ENCODE measurements at places on chromosomes 6 and 20. TPM values are rescaled to one million over a fixed set of nuclear protein-coding genes. Genes with fewer than 3 reads are reported as not detected.

- no peak overlapping the region for H3K4me3 ChIP-seq
- no peak for DNase-seq
Observed at GRCh38 chr20:52305858-52306257, 114.3 kb upstream of the ZFP64 start.

DNA sequence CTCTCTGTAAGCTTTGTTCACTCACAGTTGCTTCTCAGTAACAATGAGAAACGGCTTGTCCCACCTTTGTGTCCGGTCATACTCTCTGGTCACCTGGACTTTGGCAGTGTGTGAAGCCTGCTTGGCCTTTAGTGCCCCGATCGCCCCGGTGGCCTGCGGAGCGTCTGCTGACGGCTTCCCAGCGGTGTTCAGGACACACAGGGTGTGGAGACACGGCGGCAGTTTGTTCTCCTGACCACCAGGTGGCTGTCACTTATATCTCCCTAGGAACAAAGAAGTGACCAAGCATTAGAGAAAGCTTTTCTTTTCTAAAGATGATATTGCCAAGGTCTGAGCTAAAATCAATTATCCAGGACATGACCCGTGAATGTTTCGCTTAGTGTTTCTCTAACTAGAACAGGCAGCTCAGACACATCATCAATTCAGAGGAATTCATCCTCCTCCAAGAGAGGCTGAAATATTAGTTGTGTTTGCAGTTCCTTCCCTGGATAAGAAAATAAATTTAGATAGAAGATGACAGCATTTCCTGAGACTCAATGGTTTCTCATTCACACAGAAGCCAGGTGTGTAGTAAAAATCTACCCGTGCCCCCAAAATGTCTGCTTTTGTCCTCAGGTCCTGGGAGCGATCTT lies 167.4 kb upstream of the THBS2 start:
- H3K4me1 ChIP-seq, result no peaks in the 10 kb centered on the region
- H3K4me3 ChIP-seq, result no peak overlapping the region
- no peak overlapping the region for H3K27ac ChIP-seq
- no peak for DNase-seq
- H3K27me3 ChIP-seq, result no peaks in the 10 kb centered on the region

- no peaks in the 10 kb centered on the region for H3K27me3 ChIP-seq
- DNase-seq, result no peak
- no peaks in the 10 kb centered on the region for H3K36me3 ChIP-seq
- no peak overlapping the region for H3K4me3 ChIP-seq
- no peaks in the 10 kb centered on the region for H3K4me1 ChIP-seq
Observed at GRCh38 chr20:1075616-1076015, 42.8 kb upstream of the PSMF1 start.

- no peak for DNase-seq
- H3K36me3 ChIP-seq, result no peaks in the 10 kb centered on the region
- no peak overlapping the region for H3K4me3 ChIP-seq
- H3K4me1 ChIP-seq, result no peaks in the 10 kb centered on the region
- H3K27ac ChIP-seq, result no peak overlapping the region
- no peaks in the 10 kb centered on the region for H3K27me3 ChIP-seq
Observed at GRCh38 chr6:45086360-45087084, 241.6 kb upstream of the RUNX2 start.

DNA sequence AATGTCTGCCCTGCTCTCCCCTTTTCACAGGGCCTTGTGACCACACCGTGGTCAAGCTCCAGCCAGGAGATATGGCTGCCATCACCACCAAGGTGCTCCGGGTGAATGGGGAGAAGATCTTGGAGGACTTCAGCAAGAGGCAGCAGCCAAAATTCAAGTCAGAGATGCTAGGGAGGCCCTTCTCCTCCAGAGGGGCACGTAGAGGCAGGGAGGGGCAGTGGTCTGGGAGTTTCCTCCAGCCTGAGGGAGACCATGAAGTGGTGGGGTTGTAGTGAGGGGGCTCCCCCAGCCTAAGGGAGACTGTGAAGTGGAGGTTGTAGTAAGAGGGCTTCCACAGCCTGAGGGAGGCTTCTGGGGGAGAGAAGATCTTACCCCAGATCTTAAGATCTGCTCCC lies 4.0 kb downstream of the DXO start:
- no peak overlapping the region for H3K4me3 ChIP-seq
- H3K27me3 ChIP-seq, result no peaks in the 10 kb centered on the region
- peaks cover 72% of the 10 kb centered on the region for H3K36me3 ChIP-seq
- peaks cover 20% of the 10 kb centered on the region for H3K4me1 ChIP-seq
- no peak overlapping the region for H3K27ac ChIP-seq

- no peak overlapping the region for H3K27ac ChIP-seq
- DNase-seq, result peak; percentile 60
- no peak overlapping the region for H3K4me3 ChIP-seq
- H3K27me3 ChIP-seq, result no peaks in the 10 kb centered on the region
- H3K4me1 ChIP-seq, result no peaks in the 10 kb centered on the region
- H3K36me3 ChIP-seq, result no peaks in the 10 kb centered on the region
Observed at GRCh38 chr20:5080384-5080877, 39.3 kb downstream of the PCNA start.

DNA sequence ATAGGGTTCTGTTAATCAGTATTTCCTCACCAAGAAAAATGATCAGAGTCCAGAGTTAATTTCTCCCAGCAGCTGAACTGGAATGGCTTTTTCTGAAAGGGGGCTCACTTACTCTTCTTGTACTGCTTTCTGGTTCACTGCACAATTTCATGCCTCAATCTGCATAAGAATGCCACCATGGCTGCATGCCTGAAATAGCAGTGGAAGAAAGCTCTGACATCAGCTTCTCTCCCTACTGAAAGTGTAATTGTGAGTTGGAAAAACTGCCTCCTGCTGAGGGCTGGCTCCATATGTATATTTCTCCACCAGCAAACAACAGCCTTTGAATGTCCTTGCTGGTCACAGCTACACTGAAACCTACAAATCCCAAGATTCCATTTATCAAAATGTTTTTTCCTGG lies 1027.2 kb upstream of the GJE1 start:
- no peak for DNase-seq
- no peak overlapping the region for H3K4me3 ChIP-seq
- no peaks in the 10 kb centered on the region for H3K4me1 ChIP-seq
- no peak overlapping the region for H3K27ac ChIP-seq
- H3K36me3 ChIP-seq, result no peaks in the 10 kb centered on the region

DNA sequence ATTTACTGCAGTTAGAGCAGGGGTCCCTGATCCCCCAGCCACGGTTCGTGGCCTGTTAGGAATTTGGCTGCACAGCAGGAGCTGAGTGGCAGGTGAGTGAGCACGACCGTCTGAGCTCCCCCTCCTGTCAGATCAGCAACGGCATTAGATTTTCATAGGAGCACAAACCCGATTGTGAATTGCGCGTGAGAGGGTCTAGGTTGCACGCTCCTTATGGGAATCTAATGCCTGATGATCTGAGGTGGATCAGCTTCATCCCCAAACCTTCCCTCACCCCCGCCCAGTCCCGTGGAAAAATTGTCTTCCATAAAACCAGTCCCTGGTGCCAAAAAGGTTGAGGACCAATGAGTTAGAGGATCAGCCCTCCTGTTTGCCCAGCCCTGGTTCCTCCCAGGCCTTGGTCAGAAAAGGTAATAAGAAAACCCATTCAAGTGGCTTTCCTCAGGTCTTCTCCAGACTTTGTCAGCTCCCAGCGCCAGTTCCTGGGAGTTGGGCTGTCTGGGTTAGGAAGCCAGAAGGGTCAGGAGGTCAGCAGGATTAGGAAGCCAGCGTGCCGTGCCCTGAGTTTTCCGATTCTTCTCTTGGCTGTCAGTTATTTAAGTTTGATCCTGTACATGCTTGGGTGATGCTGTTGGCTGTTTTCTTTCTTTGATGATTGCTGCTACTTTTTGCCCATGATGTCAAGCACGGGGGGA lies 139.9 kb upstream of the PMEPA1 start:
- H3K4me1 ChIP-seq, result no peaks in the 10 kb centered on the region
- no peak for DNase-seq
- no peaks in the 10 kb centered on the region for H3K27me3 ChIP-seq
- H3K36me3 ChIP-seq, result no peaks in the 10 kb centered on the region
- no peak overlapping the region for H3K4me3 ChIP-seq
- no peak overlapping the region for H3K27ac ChIP-seq

DNA sequence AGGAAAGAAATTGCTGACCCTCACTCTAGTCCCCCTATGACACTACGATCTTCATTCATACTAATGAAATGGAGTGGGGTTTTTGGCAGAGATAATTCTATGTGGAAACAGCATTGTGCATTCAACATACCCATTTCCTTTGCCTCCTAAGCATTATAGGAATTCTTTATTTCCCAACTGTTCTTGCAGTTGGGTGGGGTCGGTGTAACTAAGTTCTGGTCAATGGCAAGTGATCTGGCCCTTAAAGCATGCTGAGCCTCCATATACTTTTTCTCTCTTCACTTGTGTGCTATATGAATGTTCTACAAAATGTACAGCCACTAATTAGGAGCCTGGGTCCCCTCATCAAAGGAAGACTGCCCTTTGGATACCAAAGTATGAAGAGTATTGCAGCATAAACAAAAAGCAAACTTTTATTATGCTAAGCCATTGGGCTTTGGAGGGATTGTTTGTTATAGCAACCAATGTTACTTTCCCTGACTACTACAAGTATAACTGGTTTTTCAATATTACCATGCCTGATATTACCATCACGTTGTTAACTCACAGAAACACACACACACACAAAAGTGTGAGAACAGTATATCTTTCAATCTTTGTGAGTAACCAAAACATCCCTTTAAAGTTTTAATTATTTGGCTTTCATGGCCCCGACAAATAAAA lies 9.0 kb upstream of the ISM1 start:
- H3K4me3 ChIP-seq, result no peak overlapping the region
- no peaks in the 10 kb centered on the region for H3K27me3 ChIP-seq
- H3K27ac ChIP-seq, result no peak overlapping the region

- H3K27me3 ChIP-seq, result no peaks in the 10 kb centered on the region
- H3K4me3 ChIP-seq, result peak overlapping the region; percentile 93
- no peak for DNase-seq
- no peaks in the 10 kb centered on the region for H3K36me3 ChIP-seq
- peak overlapping the region; percentile 96 for H3K27ac ChIP-seq
- peaks cover 53% of the 10 kb centered on the region for H3K4me1 ChIP-seq
Observed at GRCh38 chr6:149318581-149319286, 1.2 kb downstream of the TAB2 start.

DNA sequence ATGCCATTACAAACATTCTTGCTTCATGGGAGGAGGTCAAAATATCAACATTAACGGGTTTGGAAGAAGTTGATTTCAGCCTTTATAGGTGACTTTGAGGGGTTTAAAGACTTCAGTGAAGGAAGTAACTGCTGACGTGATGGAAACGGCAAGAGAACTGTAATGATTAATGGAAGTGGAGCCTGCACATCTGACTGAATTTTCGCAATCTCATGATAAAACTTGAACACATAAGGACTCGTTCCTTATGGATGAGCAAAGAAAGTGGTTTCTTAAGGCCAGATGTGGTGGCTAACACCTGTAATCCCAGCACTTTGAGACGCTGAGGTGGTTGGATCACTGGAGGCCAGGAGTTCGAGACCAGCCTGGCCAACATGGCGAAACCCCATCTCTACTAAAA lies 226.1 kb downstream of the BCAS1 start:
- H3K4me3 ChIP-seq, result no peak overlapping the region
- H3K36me3 ChIP-seq, result no peaks in the 10 kb centered on the region
- no peaks in the 10 kb centered on the region for H3K27me3 ChIP-seq
- no peak for DNase-seq
- no peak overlapping the region for H3K27ac ChIP-seq
- peaks cover 3% of the 10 kb centered on the region for H3K4me1 ChIP-seq

GRCh38 chr6:4983322-4983721 lies 20.5 kb downstream of the RPP40 start:
- no peaks in the 10 kb centered on the region for H3K27me3 ChIP-seq
- no peaks in the 10 kb centered on the region for H3K36me3 ChIP-seq
- DNase-seq, result no peak
- no peaks in the 10 kb centered on the region for H3K4me1 ChIP-seq

GRCh38 chr6:127085181-127085580 lies 33.3 kb upstream of the RSPO3 start:
- no peaks in the 10 kb centered on the region for H3K27me3 ChIP-seq
- no peak overlapping the region for H3K27ac ChIP-seq
- H3K36me3 ChIP-seq, result no peaks in the 10 kb centered on the region
- DNase-seq, result no peak
- H3K4me1 ChIP-seq, result no peaks in the 10 kb centered on the region

DNA sequence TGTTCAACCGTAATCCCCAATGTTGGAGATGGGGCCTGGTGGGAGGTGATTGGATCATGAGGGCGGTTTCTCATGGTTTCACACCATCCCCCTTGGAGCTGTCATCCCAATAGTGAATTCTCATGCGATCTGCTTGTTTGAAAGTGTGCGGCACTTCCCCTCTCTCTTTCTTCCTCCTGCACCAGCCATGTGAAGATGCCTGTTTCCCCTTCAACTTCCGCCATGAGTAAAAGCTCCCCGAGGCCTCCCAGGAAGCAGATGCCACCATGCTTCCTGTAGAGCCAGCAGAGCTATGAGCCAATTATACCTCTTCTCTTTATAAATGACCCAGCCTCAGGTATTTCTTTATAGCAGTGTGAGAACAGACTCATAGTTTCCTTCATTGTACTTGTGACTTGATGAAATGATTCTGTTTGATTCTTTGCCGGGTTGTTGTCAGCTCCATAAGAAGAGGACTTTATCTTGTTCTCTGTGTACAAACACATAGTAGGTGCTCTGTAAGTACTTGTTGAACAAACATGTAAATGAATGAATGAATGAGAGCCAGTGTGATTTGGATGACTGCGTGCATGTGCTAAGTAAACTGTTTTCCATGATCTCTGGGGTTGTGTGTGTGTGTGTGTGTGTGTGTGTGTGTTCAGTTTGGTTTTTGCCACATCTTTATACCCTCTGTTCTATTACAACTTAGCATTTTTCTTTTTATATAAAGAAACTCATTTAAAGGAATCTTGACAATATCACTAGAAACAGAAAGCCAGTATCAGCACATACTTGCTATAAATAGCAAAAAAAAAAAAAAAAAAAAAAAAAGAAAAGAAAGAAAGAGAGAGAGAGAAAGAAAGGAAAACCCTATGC lies 22.5 kb upstream of the PTGIS start:
- peak overlapping the region; percentile 75 for H3K27ac ChIP-seq
- H3K4me1 ChIP-seq, result peaks cover 9% of the 10 kb centered on the region

GRCh38 chr6:149026530-149026942 lies 279.7 kb downstream of the UST start:
- DNase-seq, result no peak
- H3K4me3 ChIP-seq, result no peak overlapping the region
- no peaks in the 10 kb centered on the region for H3K27me3 ChIP-seq

- no peak overlapping the region for H3K4me3 ChIP-seq
- DNase-seq, result no peak
- H3K36me3 ChIP-seq, result no peaks in the 10 kb centered on the region
- H3K27ac ChIP-seq, result no peak overlapping the region
Observed at GRCh38 chr20:10263385-10264165, 44.9 kb downstream of the SNAP25 start.

- peak overlapping the region; percentile 44 for H3K4me3 ChIP-seq
- no peaks in the 10 kb centered on the region for H3K27me3 ChIP-seq
- no peak overlapping the region for H3K27ac ChIP-seq
- peaks cover 8% of the 10 kb centered on the region for H3K4me1 ChIP-seq
- no peaks in the 10 kb centered on the region for H3K36me3 ChIP-seq
Observed at GRCh38 chr20:34268851-34269636, 27.8 kb downstream of the ASIP start.

The ASIP gene
- 12.4 TPM for total RNA-seq

The ZBTB46 gene
- 22.0 TPM for total RNA-seq

The NRSN1 gene
- not detected for total RNA-seq

The C6orf132 gene
- total RNA-seq, result 2.7 TPM

The ZNF165 gene
- total RNA-seq, result 0.88 TPM

All from heart left ventricle (tissue), 16 donors.